ENCODE measurements at places on chromosomes 16 and 17.

GRCh38 chr17:17874478-17874877 is 37.7 kb upstream of the SREBF1 start:
- H3K27me3 ChIP-seq: no peaks in the 10 kb centered on the region
- H3K4me3 ChIP-seq: no peak overlapping the region
- no peak for DNase-seq
- H3K36me3 ChIP-seq: peaks cover 58% of the 10 kb centered on the region
- no peak overlapping the region for H3K27ac ChIP-seq

DNA sequence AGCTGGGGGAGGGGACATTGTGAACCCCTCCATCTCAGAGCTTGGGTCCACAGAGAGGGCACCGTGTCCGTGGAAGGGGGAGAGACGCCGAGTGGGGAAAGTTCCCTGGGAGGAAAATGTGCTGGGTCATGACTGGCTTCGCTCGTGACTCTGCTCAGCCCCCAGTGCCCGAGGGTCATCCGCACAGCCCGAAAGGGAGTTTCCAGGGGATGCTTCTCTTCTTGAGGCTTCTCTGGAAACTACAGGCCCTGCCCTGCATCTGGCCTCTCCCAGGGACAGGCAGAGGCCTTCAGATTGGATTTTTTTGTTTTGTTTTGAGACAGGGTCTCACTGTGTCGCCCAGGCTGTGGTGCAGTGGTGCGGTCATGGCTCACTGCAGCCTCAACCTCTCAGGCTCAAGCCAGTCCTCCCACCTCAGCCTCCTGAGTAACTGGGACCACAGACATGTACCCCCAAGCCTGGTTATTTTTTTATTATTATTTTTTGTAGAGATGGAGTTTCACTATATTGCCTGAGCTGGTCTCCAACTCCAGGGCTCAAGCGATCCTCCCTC is 9.8 kb upstream of the GSE1 start:
- H3K27ac ChIP-seq: no peak overlapping the region
- H3K4me3 ChIP-seq: no peak overlapping the region
- H3K27me3 ChIP-seq: no peaks in the 10 kb centered on the region
- peaks cover 39% of the 10 kb centered on the region for H3K4me1 ChIP-seq
- DNase-seq: no peak

DNA sequence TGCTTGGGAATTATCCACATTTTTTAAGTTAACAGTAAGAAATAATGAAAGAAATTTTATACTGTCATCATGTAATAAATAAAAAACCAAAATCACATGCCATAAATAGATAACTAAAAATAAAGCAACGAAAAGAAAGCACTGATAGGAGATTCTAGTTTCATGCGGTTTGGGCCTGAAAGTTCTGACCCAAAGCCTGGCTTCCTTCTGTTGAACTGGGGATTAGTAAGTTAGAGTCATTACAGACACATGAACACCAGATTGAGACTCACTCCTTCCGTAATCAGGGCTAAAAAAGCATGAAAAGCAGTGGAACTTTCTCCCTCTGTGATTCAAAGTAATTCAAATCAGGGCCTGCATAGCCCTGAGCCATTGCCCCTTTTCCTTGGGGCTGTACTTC is 13.2 kb upstream of the SLC6A2 start:
- no peaks in the 10 kb centered on the region for H3K36me3 ChIP-seq
- H3K4me3 ChIP-seq: no peak overlapping the region

DNA sequence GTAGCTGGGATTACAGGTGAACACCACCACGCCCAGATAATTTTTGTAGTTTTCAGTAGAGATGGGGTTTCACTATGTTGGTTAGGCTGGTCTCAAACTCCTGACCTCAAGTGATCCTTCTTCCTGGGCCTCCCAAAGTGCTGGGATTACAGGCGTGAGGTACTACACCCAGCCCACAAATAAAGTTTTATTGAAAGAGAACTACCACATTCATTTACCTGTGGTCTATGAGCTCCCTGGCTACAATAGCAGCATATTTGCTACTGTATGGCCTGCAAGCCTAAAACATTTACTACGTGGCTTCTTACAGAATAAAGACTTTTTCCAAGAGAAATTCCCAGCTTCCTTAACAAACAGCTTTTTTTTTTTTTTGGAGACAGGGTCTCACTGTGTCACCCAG is 3.4 kb downstream of the METTL9 start:
- H3K27me3 ChIP-seq: no peaks in the 10 kb centered on the region
- H3K27ac ChIP-seq: no peak overlapping the region
- peaks cover 7% of the 10 kb centered on the region for H3K4me1 ChIP-seq
- no peak overlapping the region for H3K4me3 ChIP-seq
- no peak for DNase-seq

GRCh38 chr17:19787733-19788357 is 39.7 kb upstream of the ALDH3A1 start:
- no peak overlapping the region for H3K4me3 ChIP-seq
- H3K27ac ChIP-seq: no peak overlapping the region
- H3K36me3 ChIP-seq: no peaks in the 10 kb centered on the region
- H3K4me1 ChIP-seq: no peaks in the 10 kb centered on the region
- no peak for DNase-seq

DNA sequence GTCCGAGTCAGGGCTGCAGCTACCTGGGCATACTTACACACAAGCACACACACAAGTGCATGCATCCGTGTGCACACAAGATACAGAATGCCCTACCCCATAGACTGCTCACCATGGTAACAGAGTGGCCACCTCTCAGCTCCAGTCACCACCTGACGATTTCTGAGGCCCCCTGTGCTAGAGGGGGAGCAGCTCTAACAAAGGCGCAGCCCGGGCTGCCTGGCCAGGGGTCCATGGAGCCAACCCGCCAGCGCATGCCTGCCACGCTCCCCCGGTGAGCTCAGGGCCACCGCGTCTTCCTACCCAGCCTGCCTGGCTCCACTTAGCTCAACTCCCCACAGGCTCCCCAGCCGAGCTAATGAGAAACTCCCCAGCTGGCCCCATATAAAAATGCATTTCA is 75.5 kb downstream of the ZNF423 start:
- H3K27me3 ChIP-seq: no peaks in the 10 kb centered on the region
- H3K4me1 ChIP-seq: peaks cover 23% of the 10 kb centered on the region
- peaks cover 7% of the 10 kb centered on the region for H3K36me3 ChIP-seq
- DNase-seq: no peak
- H3K27ac ChIP-seq: no peak overlapping the region

- H3K27me3 ChIP-seq: peaks cover 63% of the 10 kb centered on the region
- H3K4me1 ChIP-seq: no peaks in the 10 kb centered on the region
- DNase-seq: no peak
- H3K36me3 ChIP-seq: no peaks in the 10 kb centered on the region
- no peak overlapping the region for H3K4me3 ChIP-seq
Measured at GRCh38 chr16:55369151-55369550, 45.1 kb downstream of the IRX6 start.

DNA sequence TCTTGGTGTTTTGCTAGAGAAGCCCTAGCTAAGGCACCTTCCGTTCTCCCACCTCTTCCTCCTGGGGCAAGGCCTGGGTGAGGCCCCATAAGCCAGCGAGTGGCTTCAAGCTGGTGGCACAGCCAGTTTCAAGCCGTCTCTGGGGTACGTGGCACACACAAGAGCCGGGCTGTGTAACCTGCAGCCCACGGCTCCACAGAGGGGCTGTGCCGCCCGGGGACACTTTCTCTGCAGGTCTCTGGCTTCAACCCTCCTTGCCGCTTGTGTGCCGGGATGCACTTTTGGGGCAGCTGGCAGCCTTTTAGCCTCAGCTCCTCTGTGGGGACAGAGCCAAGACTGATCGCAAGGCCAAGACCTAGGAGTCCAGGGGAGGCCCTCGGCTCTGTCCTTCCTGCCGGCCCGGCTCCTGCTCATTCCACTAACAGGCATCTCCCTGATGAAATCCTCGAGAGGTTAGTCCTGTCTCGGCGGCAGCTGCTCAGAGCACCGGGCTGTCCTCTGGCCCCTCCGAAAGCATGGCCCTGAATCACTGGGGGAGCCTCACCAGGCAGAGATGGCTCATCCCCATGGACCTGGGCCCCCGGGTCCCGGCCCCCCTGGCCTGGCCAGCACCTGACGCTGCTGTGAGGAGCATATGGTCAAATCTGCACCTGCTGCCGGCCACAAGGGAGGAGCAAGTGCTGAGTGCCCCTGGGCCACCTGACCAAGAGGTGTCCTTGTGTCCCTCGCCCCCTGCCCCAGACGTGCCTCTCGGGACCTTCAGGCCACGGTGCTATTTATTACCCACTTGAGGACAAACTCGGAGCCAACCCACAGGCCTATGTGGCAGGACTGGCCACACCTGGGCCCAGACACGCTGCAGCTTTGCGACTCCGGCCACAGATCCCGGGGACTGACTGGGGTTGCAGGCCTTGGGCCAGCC is 98.5 kb downstream of the METRNL start:
- H3K36me3 ChIP-seq: no peaks in the 10 kb centered on the region
- H3K27ac ChIP-seq: no peak overlapping the region
- H3K4me3 ChIP-seq: no peak overlapping the region
- H3K4me1 ChIP-seq: no peaks in the 10 kb centered on the region
- no peaks in the 10 kb centered on the region for H3K27me3 ChIP-seq

DNA sequence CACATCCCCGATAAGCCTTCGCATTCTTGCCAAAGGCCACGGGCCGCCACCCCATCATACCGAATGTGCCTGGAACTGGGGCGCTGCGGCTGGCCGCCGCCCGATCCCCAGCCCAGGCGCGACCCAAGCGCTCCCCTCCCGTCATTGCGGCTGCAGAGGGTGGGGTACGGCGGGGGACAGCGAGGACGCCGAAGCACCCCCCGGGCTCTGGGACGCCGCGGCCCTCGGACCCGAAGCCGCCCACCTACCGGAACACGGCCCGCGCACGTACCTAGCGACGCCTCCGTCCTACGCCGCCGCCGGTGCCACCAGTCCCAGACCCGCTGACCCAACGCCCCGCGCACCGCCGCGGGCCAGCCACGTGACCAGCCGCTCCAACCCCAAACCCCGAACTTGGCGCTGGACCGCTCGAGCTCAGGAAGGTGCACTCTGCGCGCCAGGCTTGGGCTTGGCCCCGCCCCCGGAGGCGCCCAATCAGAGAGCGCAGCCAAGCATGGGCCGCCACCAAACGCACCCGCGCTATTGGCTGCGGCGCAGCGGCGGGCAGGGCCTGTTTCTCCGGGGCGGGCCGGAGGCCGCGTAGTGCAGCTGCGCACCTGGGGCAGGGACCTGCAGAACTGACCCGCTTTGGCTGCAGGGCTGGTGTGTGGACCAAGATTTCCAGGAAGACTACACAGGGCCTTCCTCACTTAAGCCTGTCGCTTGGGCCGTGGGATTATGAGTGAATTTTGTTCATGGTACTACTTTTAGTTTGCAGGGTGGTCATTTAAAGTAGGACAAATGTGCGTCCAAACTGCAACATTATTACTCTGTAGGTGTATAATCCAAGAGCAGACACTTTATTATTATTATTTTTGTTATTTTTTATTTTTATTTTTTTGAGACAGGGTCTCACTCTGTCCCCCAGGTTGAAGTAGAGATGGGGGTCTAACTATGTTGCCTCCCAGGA is at the start of gene SHMT1:
Gene SHMT1, minus strand, starts transcription at position 450 of the 949 bp plus-strand sequence. CDS start 7,569 bp downstream, outside the sequence.
- DNase-seq: peak; percentile 85
- H3K36me3 ChIP-seq: no peaks in the 10 kb centered on the region
- peak within 1 kb of the TSS; percentile 82 for H3K4me3 ChIP-seq
- no peak within 1 kb of the TSS for H3K27ac ChIP-seq

DNA sequence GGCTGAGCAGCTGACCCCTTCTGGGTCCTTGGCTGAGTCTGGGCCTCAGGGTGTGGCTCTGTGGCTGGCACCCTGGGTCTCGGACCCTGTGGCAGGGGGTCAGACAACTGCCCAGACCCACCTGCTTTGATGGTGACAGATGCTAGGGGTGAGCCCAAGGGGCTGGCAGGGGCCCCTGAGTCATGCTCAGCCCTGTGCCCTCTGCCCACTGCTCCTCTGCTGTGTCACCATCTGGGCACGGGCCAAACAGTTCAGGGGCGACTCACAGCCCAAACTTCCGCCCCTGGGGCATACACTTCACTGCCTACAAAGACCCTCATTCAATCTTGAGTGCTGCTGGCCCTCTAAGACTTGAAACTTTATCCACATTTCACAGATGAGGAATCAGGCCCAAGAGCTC is 5.7 kb downstream of the ADGRG1 start:
- no peaks in the 10 kb centered on the region for H3K27me3 ChIP-seq
- no peak overlapping the region for H3K4me3 ChIP-seq
- H3K27ac ChIP-seq: no peak overlapping the region

DNA sequence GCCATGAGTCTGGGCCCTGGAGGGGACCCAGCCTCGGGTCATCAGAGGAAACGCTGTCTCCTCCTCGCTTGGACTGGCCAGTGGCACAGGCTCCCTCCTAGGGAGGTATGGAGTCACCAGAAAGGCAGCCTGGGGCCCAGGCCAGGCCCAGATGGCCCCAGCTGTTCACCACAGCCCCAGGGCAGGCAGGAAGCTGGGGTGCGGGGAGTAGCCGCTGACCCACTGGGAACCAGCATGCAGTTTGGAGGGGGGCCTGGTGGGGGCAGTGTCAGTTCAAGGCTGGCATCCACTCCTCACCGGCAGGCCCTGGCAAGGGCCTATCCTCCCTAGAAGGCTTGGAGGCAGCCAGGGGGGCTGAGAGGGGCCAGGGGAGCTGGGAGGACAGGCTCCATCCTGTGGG is 48.8 kb downstream of the SDK2 start:
- H3K4me1 ChIP-seq: no peaks in the 10 kb centered on the region
- no peak overlapping the region for H3K27ac ChIP-seq
- DNase-seq: no peak
- no peaks in the 10 kb centered on the region for H3K36me3 ChIP-seq

GRCh38 chr16:65657071-65657494 is 535.2 kb upstream of the CDH11 start:
- no peak for DNase-seq
- no peaks in the 10 kb centered on the region for H3K27me3 ChIP-seq
- H3K4me3 ChIP-seq: no peak overlapping the region
- H3K36me3 ChIP-seq: no peaks in the 10 kb centered on the region

DNA sequence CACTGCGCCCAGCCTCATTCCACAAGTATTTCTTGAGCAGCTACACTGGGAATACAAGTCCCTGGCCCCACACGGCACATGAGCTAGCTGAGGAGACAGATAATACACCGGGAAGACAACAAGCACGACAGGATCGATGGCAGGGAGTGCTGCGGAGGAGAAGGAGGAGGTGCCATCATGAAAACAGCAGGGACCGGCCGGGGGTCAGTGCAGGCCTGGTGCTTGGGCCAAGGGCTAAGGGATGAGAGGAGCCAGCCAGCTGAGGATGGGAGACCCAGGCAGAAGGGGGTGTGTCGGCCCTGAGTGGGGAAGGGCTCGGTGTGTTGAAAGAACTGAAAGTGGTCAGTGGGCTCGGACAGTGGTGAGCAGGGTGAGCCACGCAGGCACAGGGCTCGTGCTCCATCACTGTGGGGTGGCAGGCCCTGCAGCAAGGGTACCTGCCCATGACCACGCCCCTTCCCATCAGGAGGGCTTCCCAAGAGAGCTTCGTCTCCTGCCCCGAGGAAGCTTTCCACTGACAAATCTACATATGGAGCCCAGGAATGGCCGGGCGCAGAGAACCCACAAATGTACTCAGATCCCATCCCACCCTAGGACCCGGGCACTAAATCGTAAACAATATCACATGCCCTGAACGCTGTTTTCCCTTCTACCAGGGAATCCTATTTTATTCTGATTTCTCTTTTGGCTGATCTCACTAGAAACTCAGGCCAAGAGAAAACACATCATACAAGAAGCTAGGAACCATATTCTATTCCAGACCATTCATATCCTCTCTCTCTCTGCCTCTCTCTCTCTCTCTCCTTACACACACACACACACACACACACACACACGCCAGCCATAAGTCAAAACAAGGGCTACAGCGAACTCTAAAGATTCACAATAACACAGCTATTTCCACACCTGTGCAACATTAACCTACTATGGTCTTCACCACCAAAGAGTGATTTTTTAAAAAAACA is 50.7 kb upstream of the TNRC6C start:
- H3K4me1 ChIP-seq: no peaks in the 10 kb centered on the region
- no peak overlapping the region for H3K4me3 ChIP-seq
- no peaks in the 10 kb centered on the region for H3K36me3 ChIP-seq
- no peak overlapping the region for H3K27ac ChIP-seq
- DNase-seq: no peak
- H3K27me3 ChIP-seq: peaks cover 79% of the 10 kb centered on the region

GRCh38 chr16:1132431-1132830 is 20.5 kb upstream of the CACNA1H start:
- no peak overlapping the region for H3K4me3 ChIP-seq
- H3K36me3 ChIP-seq: no peaks in the 10 kb centered on the region
